ENCODE measurements at places on chromosomes 1 and 21.
A peak's percentile ranks its signal among the peaks of the same experiment; 100 is the strongest.

- DNase-seq, result no peak
Observed at GRCh38 chr1:54371942-54372275, 34.3 kb downstream of the SSBP3 start.

DNA sequence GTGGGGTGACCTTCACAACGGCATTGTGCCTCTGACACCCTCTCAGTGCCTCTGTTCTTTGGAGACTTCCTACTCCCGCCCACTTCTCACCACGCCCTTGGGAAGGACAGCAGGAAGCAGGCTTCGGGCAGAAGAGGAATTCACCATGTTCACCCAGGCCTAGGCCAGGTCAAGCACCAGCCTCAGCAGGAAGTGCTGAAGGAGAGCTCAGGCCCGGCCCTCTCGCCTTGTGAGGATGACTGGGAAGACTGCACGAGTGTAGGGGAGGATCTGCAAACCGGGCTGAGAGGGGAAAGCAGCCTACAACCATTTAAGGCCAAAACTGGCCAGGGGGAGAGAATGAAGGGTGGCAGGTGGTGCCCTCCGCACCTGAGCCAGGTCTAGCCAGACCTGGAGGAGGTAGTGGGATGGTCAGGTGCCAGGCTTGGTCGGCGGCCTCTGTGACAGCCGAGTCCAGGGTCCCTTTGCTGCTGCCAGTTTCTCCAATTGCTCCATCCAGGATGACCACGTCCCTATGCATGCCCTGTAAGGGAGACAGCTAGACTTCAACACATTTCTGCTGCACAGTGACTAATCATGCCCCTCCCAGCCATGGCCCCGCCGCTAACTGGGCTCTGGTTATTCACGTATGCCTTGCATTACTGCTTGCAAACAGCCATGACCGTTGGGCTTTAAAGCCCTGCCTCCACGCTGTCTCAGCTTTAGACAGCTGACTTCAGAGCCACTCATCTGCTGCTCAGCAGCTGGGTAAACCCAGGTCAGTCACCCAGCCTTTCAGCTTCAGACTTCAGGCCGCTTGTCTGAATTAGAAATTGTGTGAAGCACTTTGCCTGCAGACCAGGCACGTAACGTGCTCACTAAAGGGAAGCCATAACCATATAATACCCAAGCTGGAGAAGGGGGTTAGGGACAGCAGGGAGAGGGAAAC is 8.9 kb downstream of the MRTO4 start:
- peak; percentile 73 for DNase-seq

DNA sequence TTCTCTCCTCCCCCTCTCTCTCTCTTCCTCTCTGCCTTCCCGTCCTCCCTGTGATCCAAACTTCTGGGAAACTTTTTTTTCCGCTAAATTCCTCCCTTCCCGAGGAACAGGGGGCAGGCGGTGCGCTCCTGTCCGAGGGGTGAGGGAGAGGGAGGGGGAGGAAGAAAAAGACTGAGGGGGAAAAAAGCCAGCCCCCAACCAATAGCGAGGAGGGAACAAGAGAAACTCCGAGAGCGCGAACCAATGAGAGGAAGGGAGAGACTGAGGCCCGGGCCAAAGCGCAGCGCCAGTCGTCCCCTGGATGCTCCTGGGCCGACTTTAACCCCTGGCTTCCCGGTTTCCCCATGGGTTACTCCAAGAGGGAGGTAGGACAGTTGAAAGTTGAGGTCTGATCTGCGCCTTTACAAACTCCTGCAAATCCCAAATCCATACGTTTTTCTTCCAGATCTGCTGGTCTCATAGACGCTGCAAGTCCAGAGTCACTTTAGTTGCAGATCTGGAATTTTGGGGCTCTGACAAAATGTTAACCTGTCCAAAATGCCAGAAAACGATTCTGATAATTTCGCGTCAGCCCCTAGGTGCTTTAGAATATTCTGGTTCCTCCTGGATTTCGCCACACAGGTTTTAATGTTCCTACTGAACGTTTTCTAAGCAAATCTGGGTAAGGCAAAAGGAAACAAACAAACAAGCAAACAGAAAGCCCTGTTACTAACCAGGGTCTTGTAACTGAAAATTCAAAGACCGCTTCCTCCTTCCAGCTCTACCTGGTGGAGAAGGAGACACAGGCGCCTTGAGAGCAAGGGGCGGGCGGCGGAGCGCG is at the start of gene TBX15:
Gene TBX15 (minus strand): TSS at position 158 of the 820 bp plus-strand sequence. CDS start 548 bp downstream, outside the sequence.
- DNase-seq, result no peak

GRCh38 chr1:44554706-44555105 is 119.6 kb downstream of the TMEM53 start:
- no peak for DNase-seq

DNA sequence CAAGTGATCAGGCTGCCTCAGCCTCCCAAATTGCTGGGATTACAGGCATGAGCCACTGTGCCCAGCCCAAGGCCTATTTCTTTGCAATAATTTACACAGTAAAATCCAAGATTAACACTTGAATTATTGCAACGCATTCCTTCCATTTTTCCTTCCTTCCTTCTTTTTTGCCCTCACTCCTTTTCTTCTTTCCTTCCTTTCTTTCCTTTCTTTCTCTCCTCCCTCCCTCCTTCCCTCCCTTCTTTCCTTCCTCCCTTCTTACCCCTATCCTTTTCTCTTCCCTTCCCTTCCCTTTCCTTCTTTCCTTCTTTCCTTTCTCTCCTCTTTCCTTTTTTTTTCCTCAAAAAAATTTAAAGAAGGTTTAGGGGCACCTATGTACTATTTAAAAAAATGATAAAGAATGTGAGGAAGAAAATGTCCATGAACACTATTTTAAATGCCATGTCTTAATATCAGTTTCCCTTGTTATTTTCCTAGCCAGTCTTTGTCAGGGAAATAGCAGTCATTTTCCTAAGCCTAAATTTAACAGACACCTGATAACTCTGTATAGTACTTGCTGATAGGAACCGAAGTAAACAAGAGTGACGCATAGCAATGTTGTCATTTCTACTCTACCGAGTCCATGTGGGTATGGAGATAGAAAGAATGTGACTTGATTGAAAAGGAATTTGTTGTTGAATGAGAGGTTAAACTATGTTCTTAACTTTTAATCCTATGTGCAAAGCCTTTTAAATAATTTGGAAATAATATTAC is 79.8 kb upstream of the HMCN1 start:
- no peak for DNase-seq

DNA sequence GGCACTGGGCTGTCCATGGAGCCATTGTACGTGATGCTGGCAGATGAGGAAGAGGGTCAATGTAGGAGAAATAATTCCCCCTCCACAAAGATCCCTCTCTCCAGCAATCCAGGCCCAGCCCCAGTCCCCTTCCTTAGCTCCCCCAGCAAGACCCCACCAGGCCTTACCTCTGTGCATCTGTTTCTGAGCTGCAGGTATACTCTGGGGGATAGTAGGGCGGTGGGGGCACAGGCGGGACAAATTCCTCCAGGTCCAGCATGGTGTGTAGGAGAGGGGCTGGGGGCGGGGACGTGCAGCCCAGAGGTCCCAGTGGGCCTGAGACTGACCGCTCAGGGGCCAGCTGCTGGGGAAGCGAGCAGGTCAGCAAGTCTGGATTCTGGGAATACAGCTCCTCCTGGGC is 3.7 kb downstream of the ENTREP3 start:
- DNase-seq, result no peak

Measured in aorta (tissue), 5 donors.